ENCODE measurements at places on chromosomes 12 and 14.

GRCh38 chr12:52278575-52279421 is 4.4 kb downstream of the KRT86 start:
- peak; percentile 87 for DNase-seq

DNA sequence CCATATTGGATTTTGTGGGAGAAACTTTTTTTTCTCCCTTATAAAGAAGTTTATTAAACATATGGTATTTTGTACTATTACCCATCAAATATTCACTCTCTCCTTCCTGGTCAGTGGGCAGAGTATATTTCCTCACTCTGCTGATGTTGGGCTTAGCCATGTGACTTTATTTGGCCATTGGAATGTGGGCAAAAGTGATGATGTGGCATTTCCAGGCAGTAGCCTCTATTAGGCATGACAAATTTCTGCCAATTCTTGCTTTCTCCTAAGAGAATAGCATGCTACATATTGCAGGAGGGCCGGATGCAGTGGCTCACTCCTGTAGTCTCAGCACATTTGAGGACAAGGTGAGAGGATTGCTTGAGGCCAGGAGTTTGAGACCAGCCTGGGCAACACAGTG is 24.4 kb upstream of the WSCD2 start:
- DNase-seq: no peak

DNA sequence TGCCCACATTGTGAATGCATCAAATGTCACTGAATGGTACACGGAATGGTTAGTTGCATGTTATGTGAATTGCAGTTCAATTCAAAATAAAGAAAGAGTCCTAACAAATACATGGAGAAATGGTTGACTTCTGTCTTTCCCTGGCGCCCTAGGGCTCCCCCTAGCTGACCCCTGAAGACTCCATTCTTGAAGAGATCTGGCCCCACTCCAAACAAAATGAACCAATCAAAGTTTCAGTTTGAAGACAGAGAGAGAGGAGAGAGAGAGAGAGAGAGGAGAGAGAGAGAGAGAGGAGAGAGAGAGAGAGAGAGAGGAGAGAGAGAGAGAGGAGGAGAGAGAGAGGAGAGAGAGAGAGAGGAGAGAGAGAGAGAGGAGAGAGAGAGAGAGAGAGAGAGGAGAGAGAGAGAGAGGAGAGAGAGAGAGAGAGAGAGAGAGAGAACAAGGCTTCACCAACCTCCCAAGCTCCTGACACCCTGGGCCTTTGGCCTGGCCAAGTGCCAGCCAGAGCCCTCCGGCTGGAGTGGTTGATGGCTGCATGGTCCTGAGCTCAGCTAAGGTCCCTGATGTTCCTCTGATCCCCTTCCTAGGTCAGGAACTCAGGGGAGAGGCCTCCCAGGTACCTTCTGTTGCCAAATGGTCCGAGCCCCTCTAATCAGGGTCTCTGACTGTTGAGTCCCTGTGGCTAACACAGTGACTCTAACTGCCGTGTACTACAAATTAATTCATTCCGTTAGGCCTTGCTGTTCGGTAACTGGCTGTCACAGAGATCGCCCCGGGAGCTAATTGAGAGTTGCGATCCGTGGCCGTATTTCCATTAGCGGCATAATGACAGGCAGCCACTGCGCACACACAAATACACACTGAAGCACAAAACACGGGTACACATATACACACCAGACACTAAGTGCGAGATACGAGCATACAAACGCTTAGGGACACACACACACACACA is 188.8 kb downstream of the ESRRB start:
- no peak for DNase-seq

- DNase-seq: no peak
Measured at GRCh38 chr14:68784978-68785533, 7.8 kb downstream of the ZFP36L1 start.

GRCh38 chr12:6692888-6693287 is 3.7 kb upstream of the ZNF384 start:
- DNase-seq: no peak

GRCh38 chr12:30417697-30418231 is 277.9 kb downstream of the IPO8 start:
- DNase-seq: no peak

DNA sequence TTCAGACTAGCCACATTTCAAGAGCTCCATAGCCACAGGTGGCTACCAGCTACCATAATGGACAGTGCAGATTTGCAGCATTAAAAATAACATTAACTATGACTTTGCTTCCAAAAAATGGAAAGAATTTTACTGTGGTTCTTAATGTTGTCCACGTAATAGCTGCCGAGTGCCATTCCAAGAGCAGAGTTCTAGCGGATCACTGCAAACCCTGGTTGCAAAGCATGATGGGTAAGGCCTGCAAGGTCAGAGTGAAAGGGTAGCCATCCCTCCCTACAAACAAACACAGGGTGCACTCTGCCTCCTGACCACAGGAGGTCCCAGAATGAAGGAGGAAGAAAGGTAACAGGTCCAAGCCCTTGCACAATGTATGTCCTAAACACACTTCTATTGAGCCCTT is 157.6 kb downstream of the DPF3 start:
- DNase-seq: no peak

DNA sequence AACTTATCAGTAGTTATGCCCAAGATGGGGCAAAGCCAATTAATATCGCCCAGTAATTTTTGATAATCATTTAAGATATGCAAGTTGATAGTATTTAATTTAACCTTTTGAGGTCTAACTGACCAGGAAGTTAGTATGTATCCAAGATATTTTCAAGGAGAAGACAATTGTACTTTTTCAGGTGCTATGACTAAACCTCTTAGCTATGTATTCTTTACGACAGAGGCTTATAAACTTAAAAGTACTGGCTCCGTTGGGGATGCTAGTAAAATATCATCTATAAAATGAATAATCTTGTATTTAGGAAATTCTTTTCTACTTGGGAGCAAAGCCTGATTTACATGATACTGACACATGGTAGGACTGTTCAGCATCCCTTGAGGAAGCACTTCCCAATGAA is 40.3 kb downstream of the TMTC3 start:
- no peak for DNase-seq

GRCh38 chr12:25550186-25550585 is 2.9 kb downstream of the LMNTD1 start:
- DNase-seq: no peak

- no peak for DNase-seq
Measured at GRCh38 chr14:32330351-32331111, 1.4 kb downstream of the AKAP6 start.

DNA sequence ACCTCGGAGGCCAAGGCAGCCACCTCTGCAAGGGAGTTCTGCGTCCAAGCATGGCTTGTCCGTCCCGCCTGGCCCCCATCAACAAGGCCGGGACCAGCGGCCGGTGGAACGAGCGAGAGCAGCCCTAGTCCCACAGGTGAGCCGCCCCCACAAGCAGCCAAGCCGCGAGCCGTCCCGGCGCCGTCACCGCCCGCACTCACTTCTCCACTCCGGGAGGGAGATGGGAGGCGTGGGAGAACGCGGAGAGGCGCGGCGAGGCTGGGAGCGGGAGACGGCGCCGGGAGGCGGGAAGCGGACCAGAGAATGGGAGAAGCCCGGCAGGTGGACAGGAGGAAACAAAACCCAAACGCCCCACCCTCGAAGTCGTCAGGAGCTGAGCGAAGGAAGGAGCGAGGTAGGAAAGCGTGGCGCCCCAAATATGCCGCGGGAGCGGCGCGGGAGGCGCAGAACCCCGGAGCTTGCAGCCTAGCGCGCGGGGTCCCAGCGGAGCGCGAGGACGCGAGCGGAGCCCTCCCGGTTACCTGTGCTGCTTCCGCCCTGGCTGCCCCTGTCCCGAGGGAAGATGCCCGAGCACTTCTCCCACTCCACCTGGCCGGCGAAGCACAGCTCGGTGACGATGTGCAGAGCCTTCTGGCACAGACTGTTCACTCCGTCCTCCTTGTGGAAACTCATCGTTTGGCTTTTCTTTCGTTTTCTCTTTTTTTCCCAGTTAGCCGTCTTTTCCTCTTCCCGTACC is 600 bp downstream of the SYT10 start:
- DNase-seq: peak; percentile 56

DNA sequence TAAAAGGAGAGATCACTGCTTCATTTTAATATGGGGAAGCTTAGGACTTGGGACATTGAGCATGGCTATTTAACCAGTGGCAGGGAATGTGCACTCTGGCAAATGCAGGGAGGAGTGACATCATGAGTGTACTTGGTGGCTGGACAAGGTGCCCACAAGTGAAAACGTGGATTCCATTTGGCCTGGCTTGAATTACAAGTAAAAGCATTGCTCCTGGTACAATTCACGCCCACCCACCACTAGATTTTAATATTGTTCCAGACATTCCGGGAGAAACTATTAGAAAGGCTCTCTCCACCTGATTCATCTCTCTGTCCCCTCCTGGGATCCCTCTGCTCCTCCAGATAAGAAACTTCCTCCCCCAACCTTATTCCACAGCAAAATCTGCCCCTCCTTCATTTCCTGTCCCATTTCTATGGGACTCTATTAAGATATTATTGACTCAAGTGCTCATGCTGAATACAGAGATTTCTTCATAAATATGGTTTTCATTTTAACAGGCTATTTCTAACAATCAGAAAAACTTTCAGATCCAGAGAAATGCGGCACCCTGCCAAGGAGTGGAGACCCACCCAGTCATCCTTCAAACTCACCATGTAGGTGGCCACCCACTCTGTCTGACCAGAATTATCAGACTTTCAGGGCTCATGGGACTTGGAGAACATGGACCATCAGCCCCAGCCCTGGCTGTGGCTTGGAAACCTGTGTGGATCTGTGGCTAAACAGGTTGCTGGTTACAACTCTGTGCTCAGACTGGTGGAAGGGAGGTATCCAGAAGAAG is 43.2 kb downstream of the SSPN start:
- no peak for DNase-seq

DNA sequence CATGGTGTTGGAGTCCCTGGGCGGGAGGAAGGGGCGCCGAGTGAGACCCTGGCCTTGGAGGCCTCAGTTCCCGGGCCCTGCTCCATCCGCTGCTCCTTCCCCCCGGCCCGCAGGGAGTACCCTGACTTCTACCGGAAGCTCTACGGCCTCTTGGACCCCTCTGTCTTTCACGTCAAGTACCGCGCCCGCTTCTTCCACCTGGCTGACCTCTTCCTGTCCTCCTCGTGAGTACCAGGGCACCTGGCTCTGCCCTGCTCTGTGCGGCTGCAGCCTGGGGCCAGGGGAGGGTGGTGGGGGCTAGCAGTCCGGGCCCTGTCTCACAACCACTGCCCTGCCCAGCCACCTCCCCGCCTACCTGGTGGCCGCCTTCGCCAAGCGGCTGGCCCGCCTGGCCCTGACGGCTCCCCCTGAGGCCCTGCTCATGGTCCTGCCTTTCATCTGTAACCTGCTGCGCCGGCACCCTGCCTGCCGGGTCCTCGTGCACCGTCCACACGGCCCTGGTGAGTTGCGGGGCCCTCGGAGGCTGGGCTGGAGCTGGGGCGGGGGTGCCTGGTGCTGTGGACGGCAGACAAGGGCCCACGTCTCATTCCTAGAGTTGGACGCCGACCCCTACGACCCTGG is 7.0 kb downstream of the NOC4L start:
- no peak for DNase-seq

GRCh38 chr14:23120541-23121251 is 1.6 kb upstream of the CEBPE start:
- DNase-seq: peak; percentile 89

GRCh38 chr12:124036171-124036598 is 63.2 kb downstream of the ZNF664 start:
- no peak for DNase-seq

- no peak for DNase-seq
Measured at GRCh38 chr12:98743362-98743953, 98.4 kb downstream of the APAF1 start.

- no peak for DNase-seq
Measured at GRCh38 chr14:32044454-32044853, 32.6 kb upstream of the ARHGAP5 start.

DNA sequence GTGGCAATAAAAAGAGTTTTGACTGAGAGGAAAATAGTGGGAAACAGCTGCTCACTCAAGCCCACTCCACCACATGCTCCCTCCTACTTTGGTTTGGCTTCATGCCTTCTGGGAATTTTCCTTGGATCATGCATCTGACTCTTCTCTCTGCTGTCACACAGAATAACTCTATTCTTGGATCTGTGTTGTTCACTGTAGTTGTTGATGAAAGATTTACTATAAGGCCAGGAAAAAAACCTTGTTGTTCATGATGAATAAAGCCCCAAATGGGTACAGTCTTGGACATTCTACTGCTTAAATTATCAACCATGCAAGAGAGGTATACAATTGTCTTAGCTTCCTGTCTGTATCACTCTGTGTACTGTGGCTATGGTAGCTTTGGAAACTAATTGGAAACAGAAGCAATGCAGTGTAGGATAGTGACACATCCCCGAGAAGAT is 70.5 kb downstream of the TMX1 start:
- no peak for DNase-seq

DNA sequence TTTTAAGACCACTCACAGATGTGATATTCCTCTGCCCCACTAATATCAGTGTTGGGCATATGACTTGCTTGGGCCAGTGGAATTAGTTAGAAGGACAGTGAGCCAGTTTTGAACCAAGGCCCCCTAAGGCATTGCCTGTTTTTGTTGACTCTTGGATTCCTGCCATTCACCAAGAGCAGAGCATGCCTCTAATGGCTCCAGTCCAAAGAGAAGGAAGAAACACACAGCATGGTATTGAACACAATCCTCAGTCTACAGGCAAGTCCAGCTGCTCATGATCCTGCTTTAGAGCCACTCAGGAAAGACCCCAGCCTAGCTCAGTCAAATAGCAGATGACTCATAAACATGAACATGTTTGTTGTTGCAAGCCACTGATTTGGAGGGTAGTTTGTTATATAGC is 1201.5 kb downstream of the BCL11B start:
- no peak for DNase-seq

- DNase-seq: no peak
Measured at GRCh38 chr12:23169012-23169695, 544.2 kb downstream of the ETNK1 start.

- no peak for DNase-seq
Measured at GRCh38 chr12:52238916-52239646, 6.0 kb downstream of the KRT7 start.

All from left forelimb (tissue), 1 donor.